Foreskin fibroblast (primary cell): ENCODE measurements at places on chromosomes 11 and 22.
A peak's percentile ranks its signal among the peaks of the same experiment; 100 is the strongest.

DNA sequence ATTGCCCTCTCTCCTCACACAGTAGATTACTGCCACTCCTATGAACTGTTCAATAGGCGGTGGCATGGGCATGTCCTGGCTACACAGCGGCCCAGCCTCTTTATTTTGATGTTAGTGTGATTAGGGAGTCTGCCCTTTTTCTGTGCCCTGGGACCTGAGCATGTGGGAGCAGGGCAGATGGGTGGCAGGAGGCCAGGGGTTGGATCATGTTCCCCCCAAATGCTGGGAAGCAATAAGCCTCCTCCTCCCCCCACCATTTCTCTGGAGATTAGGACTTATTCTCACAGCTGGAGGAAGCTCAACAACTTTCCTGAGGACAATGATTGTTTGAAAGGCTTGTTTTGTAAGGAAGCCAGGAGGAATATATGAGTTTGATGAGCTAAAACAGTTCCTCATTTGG, 848 bp downstream of the HEPN1 start:
- DNase-seq = no peak

DNA sequence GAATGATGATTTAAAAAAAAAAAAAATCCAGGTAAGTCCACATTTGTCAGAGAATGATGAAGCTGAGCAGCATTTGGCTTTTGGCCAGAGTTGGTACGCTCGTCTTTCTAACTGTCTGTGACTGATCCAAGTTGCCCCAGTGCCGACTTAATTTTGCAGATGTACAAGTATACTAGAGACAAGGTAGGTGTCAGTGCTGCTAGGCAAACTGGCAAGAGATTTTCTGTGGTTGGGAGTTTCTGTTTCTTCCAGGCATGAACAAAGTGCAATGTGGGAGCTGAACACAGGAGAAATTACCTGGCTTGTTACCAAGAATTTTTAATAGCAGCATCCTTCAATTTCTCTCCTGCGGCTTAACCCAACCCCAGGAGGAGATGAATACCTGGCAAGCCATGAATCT, 307.7 kb downstream of the BUD13 start:
- DNase-seq = no peak

DNA sequence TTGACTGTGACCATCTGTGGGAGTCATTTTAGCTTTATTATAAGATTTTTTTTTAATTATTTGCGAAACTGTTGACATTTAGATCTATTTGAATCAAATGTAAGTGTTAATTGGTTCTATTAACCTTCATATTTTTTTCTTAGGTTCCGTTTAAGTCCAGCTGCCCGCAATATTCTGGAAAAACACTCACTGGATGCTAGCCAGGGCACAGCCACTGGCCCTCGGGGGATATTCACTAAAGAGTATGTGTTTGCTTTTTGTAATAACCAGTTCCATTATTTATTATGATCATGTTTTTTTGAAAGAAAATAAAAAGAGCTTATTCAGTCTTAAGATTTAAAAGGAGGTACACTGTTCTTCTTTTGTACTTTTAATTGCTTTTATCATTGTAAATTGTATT, 43.9 kb downstream of the PDHX start:
- DNase-seq = no peak

GRCh38 chr22:42697542-42698013, 23.1 kb downstream of the A4GALT start:
- peak; percentile 91 for DNase-seq

DNA sequence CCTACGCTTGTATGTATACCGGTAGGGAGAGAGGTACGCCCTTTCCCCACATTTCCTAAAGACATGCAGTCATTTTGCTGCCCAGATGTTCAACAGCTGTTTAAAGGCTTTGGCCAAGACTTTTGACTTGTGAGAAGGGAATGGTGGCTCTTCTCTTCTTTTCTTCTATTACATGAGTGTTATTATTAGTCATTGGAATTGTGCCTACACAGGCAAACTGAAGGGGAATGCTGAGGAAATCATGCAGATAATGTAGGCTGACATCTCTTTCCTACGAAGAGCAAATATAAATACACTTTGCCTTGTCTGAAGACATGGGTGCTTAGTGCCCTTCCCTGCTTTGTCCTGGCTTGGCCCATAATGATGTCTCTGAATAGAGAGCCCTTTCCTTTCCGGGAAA, 194.3 kb upstream of the NARS2 start:
- DNase-seq = no peak

DNA sequence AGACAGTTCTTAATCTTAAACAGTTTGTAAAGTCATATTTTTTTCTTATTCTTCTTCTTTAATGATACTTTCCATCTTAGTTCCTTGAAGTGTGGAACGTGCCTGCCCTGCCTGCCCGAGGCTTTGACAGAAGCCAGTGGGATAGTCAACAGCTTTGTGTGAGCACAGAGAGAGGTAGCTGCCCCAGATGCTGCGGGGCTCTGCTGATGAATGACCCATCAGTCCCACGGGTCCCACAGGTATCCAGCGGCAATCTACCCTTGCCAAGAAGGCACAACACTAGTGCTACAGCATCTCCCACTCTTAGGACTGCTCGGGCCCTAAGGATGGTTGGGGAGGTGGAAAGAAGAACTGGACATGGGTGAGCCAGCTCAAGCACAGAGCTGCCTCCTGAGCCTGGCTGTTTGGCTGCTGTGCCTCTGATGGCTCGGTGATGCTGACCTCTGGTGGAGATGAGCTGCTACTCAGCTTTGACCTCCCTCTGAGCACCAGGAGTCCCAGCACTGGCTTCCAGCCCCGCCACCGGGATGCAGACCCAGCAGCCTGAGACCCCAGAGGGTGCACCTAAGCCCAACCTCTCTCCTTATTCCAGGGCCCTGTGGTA, 11.8 kb upstream of the APLNR start:
- DNase-seq = peak; percentile 67

DNA sequence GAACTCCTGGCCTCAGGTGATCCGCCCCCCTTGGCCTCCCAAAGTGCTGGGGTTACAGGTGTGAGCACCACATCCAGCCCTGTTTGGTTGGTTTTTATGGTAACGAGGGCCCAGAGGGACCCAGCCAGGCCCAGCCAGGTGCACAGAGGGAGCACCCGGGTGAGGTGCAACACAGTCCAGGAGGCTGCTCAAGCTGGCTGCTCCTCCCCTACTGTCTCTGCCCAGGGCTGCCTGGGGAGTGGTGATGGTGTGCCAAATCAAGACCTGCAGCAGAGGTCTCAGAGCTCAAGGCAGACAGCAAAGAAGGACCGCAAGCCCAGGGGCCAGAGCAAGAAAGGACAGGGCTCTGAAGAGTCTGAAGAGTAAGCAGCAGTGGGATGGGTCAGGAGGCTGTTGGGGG, 1.4 kb downstream of the TSGA10IP start:
- no peak for DNase-seq

DNA sequence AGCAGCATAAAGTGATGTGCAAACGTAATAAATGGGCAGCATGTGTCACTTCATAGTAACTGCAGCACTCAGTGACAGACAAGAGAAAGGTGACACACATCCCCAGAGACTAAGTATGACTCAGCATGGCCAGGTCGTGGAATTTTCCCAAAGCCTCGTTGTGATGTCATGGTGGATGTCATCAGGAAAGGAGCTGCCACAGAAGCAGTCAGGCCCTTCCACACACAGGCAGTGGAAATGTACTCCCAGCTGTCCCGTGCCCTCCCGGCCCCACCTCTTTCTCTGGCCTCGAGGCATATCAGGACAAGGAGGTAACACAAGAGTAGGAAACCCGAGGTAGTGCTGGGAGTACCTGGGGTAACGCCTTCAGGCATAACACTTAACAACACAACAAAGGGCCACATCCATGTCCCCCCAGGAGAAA, 8.1 kb downstream of the PC start:
- peak; percentile 78 for DNase-seq

GRCh38 chr11:8249482-8249881, 14.2 kb downstream of the LMO1 start:
- no peak for DNase-seq

GRCh38 chr22:21569459-21570170, 2.1 kb downstream of the UBE2L3 start:
- DNase-seq = no peak

DNA sequence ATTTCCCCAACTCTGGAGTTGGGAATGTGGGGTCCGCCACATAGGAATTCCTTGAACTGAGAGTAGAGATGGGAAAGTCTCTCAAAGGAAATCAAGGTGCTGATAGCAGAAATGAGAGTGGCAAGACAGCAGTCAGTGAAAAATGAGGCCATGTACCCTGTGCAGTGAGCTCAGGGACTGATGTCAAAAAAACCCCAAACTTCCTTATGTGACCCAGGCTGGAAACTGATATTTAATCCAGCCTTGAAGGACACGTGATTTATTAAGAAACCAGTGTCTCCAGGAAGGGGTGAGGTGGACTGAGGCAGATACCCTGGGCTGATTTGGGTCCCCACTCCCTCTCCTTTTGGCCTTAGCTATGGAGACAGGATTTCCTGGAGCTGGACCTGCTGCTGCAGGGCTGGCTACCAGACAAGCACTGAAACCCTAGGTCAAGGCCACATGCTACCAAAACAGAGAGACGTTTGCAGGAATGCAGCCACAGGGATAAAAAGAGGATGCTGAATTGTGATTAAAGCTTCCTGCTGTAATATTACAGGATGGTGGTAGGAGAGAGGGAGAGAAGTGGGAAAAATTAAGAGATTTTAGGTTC, 25.3 kb upstream of the FCHSD2 start:
- DNase-seq = no peak

DNA sequence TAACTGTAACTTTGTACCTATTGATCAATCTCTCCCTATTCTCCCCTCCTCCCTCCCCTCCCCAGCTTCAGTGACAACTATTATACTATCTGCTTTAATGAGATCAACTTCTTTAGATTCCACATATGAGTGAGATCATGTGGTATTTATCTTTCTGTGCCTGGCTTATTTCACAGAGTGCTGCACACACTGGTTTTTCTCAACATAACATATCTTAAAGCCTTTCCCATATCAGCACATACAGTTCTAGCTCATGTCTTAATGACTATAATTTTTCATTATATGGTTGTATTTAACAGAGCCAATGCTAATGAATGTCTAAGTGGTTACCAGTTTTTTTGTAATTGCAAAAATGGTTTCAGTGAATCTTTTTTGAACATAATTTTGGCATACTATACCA, 340.3 kb upstream of the DDI1 start:
- DNase-seq = no peak

DNA sequence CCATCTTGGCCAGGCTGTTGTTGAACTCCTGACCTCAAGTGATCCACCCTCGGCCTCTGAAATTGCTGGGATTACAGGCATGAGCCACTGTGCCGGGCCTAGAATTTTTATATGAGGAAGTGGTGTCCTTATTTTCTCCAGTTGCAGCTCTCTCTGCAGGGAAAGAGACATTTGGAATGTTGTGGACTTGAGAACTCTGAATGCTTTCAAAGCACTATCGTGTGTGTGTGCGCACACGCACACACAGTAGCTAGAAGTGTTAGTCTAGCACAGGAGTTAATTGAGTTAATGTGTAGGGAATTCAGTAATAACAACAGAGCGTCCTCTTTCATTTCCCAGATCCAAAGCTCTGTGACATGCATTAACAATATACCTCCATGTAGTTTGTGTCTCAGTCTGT, 164.0 kb upstream of the RASSF10 start:
- no peak for DNase-seq

DNA sequence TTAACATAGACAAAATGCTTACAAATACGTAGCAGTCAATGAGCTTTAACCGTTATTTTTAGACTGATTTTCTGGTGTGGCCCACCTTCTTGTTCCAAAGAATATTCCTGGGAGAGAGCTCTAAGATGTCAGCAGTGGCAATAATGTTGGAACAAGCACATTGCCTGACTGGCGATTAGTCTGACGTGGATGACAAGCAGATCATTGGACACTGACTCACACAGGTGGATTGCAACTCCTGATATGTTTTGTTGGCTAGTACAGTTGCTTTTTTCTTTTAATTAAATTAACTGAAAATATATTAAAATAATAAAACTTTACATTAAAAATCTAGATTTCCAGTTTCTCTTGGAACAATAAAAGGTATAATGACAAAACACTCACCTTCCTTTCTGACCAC, 78.0 kb downstream of the TENM4 start:
- DNase-seq = no peak

GRCh38 chr11:63779039-63779438, 10.5 kb upstream of the ZFTA start:
- DNase-seq = no peak

DNA sequence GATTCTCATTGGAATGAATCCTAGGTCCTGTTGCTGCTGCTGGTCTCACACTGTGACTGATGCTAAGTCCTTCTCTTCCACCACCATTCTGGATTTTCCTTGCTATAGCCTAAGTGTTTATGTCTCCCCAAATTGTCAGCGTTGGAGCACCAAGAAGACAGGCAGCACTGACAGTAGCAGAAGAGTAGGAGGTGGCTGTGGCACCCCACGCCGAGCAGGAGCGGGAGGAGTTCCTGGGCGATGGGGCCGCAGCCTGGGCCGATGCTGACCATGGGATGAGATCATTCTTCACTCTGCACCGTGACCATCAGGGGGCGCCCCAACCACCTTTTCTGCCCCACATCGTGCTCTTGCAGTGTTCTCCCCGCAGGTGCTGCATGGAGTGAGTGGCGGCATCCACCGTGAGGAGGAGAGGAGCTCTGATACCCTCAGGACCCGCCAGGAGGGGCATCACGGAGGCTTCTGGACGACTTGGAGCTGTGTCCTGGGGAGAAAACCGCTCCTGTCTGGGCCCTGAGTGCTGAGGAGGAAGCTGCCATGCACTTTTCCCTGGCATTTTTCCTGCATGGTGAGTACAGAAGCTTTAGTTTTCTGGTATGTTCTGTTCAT, 57.0 kb downstream of the LRRC74B start:
- peak; percentile 71 for DNase-seq

DNA sequence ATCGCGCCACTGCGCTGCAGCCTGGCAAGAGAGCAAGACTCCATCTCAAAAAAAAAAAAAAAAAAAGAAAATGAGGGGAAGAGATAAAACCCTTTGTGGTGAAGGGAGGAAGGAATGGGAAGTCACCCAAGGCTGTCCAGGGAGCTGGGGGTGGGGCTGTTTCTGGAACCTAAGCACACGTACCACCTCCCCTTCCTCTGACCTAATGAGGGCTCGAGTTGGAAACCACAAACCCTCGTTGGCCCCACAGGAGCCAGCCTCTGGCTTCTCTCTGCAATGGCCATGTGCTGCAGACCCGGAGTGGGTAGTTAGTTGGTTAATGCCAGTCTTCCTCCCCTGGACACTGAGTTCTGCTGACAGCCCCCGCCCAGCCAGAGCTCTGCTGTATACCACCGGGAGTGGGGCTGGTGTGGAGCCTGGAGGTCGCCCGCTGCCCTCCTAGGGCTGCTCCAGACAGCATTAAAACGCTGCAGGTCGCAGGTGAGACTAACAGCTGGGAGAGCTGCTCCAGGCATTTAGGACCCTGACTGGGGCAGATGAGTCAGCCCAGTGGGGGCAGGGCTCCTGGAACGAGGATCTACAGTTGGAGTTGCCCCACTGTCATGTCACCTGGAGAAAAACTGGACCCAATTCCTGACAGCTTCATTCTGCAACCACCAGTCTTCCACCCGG, at the start of gene LGALS12:
Gene LGALS12 (plus strand): TSS at position 228 of the 672 bp plus-strand sequence. CDS start 375 bp downstream, at position 603.
- no peak for DNase-seq
